ENCODE measurements at places on chromosomes 4 and X. TPM values are rescaled to one million over a fixed set of nuclear protein-coding genes. Genes with fewer than 3 reads are reported as not detected.
A peak's percentile ranks its signal among the peaks of the same experiment; 100 is the strongest.

DNA sequence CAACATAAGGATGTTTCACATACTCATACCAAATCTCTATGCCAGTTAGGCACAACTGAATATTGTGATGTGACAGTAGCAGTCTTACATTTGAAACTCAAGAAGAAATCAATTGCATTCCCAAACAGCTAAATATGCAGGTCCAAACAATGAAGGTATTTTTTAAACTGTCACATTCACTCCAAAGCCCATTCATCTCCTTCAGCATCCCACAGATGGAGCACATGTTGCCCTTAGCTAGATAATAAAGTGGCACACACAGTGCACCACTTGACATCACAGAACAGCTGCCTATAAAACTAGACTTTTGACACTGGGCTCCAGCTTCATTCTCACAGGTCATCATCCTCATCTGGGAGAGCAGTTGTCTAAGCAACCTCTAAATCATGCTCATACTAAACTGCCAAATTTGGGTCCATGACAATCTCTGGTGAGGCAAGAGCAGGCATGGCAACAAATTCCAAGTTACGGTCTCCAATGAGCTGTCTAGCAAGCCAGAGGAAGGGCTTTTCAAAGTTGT is 26.2 kb upstream of the ARHGEF6 start:
- no peak for DNase-seq

DNA sequence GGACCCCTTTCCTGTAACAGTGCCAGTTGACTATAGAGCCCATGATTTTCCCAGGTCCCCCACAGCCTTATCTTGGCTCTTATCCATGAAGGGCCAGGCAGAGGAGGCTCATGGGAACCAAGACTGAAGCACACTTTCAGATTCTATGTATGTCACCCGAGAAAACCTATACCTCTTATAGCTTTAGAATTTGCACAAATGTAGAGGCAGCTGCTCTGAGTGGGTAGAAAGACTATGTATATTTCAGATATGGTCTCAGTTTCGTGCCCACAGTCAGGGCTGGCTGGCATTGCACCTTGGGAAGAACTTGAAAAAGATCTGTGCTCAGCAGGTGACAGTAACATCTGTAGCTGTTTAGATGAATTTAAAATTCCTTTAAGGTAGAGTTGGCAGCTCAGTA is 8.3 kb upstream of the LNX1 start:
- DNase-seq, result no peak

DNA sequence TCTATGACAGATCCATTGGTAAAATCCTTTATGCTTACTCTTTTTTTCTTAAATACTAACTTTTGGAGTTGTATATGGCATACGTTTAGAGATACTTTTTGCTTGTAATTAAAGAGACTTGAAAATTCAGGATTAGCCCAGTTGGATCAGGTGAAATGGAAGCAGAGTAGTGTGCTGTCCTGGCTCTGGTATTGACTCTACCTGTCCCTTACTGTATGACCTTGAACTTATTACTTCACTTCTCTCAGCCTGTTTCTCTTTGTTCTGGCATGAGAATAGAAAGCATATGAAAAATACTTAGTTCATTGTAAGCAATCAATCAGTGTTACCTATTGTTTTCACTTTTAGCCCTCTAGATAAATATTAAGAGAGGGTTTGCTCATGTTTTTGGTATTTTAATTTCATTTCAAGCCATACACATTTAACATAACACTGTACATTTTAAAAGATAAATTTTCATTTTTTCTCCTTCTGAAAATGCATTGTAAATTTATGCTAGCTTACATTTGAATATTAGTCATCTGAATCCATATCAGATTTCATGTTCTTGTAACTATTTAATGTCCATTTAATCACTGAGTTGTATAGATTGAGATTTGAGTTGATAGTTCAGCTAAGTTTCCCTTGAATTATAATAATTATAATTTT is 35.9 kb downstream of the GUCY1B1 start:
- DNase-seq, result no peak

DNA sequence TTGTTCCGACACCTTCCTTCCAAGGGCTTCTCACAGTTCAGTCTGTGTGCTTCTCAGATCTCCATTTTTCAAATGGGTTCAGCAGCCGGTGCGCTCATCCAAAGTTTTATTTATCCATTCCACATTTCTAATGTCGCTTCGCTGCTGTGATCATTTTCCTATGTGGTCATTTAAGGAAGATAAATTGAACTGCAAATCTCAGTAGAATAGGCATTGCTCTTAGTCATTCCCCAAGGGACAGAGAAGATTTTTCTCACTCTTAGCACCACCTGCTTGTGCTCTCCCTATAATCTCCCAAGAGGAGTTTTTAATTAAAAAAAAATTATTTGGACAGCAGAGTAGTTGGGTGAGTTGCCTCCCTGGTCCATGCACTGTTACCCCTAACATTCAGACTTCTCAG is 278.9 kb upstream of the GATB start:
- no peak for DNase-seq

DNA sequence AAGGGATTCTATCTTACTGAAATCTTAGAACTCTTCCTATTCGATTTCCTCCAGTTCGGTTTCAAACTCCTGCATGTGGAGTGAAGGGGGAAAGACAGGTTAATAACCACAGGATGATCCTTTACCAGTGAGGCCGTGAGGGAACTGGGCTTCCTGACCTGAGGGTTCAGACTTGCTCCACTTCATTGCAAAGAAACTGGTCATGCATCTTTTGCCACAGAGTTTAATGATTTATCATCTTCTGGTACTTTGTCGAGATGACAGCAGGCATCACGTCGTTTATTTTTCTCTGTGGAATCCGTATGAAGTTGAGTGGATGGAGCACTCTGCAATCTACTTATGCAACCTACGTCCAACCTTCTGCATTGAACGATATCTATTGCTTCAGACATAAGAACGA is 145.9 kb upstream of the NLGN4X start:
- DNase-seq, result no peak

GRCh38 chr4:41569961-41570360 is 32.0 kb downstream of the LIMCH1 start:
- no peak for DNase-seq

DNA sequence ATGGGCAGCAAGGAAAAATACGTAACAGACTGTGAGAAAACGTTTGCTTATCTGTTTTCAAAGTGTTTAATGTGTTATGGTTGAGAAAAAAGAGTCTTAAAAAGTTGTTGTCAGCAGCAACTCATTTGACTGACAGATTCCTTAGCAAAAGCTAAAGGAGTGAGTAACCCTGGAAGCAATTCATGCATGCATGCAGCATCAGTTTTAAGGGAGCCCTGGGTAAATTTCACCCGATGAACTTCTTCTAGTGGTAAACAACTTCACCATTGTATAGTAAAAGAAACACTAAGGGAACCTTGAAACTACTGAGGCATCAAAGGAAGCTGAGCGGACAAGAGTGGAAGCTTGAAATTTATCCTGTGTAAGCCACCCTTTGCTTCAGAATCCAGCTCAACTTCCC is 583.2 kb upstream of the INTU start:
- no peak for DNase-seq

DNA sequence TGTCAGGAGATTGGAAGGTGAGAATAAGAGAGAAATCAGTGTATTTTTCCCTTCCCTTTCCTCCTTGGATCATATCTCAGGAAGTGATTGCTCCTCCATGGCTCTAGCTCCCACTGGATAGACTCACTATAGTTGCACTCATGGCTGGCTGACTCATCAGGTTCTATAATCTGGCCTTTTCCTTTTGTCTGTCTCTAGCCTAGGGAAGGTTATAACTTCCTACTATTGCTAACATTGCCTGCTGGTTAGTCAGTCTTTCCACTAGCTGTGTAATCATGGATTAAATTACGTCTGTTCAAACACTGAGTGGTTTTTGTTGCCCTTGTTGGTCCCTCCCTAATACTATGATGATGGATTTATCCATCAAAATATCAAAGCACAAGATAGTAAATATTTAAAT is 195.5 kb upstream of the VEGFC start:
- no peak for DNase-seq

- no peak for DNase-seq
Observed at GRCh38 chr4:83589279-83589678, 53.4 kb downstream of the GPAT3 start.

DNA sequence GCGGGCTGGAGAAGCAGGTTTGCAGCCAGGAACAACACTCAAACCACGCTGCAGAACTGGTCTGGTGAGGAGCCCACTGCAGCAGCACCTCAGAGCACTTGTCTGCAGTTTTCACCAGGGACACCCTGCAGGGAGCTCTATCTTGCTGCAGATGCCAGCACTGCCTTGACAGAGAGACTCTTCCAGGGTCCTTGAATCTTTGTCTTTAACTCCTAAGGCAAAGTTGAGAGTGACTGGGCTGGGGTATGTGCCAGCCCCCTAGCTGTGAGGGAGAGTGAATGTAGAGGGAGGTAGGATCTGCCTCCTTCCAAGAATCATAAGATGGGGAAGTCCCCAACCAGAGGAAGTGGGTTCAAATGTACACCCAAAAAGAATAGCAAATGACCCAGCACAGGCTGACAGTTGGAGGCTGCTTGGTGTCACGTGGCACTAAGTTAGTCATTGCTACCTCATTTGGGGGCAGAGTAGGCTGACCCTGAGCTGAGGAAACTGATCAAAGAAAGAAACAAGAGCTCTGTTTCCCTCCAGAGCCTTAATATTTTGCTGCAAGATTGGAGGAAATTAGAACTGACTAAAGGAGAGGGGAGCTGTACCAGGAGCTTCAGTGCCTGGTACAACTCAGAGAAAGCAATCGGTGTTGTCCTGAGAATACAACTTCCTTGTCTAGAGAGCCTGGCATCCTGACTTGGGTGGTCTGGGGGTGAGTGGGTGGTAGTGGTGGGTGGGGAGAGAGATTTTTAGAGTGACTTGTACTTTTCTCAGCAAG is 28.2 kb upstream of the HUWE1 start:
- peak; percentile 36 for DNase-seq

SH3D19 gene
- not detected for total RNA-seq

MAOB gene
- total RNA-seq, result not detected

CCKAR gene
- not detected for total RNA-seq

THAP9 gene
- total RNA-seq, result 6.0 TPM

HSFX2 gene
- total RNA-seq, result 2.1 TPM

KLHL13 gene
- total RNA-seq, result 1.1 TPM

All from naive thymus-derived CD8-positive, alpha-beta T cell (primary cell).